Spinal cord (tissue), 10 donors: ENCODE measurements at places on chromosomes 4 and X.

- DNase-seq: no peak
Measured at GRCh38 chr4:182048871-182049270, 194.3 kb upstream of the TENM3 start.

GRCh38 chr4:70564033-70564432 is 28.0 kb upstream of the AMBN start:
- peak; percentile 27 for DNase-seq

DNA sequence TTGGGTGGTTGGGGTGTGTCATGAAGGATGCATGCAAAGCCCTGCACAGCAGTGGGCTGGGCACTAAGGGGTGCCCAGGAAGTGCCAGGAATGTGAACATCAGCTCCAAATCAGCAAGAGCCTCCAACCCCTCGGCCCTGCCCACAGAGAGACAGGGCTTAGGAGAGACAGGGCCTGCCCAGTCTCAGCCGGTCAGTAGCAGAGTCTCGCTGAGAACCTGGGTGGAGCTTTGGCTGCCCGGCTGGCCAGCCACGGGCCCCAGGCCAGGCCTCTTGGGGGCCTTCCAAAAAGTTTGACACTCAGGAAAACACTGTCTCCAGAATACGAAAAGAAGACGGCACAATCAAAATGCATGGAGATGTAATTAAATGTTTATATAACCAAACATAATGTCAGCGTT is 4.3 kb upstream of the MXD4 start:
- no peak for DNase-seq

DNA sequence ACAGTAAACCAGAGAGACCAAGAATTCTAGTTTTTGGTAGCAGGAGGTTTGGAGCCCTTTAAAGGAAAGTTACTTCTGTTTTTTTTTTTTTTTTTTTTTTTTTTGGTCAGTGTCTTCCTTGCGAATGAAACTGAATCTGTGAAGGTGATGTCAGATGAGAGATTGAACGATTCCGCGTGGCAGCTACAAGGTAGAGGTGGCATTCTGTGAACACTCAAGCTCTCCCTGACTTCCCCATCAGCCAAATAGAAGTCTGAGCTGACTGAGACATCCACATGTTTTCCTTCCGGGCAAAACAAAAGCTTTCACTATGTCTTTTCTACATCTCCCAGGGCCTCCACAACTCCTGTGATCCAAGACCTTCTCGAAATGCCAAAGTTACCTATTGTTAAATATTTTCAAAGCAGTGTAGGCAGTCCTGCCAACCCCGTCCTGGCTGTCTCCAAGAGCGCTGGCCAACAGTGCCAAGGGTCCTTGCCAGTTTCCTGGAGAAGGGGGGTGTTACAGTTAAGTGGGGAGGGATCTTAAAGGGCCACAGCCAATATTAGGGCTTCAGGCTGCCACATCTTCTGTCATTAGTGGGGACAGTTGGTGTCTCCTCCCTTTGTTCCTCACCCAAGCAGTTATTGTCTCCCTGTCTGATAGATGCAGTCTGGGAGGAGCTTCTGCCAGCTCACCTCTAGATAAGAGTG is 102.9 kb upstream of the SLC34A2 start:
- peak; percentile 53 for DNase-seq

DNA sequence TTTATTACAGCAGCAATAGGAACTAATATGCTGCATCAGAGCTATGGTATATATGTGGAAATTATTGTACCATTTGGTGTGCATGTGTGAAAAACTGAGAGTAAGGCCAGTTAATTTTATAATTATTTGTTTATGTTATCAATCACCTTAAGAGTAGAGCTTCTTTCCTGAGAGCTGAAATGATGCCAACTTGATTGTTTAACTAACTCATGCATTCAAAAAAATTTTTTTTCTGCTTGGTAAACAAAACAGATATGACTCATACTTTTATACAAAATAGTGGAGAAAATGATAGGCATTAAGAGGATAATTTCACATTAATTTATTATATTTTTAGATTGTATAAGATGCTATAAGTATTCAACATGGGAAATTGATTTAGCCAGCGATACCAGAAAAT is 622.7 kb downstream of the RAPGEF2 start:
- no peak for DNase-seq

GRCh38 chr4:57280481-57280880 is 170.3 kb upstream of the IGFBP7 start:
- no peak for DNase-seq

DNA sequence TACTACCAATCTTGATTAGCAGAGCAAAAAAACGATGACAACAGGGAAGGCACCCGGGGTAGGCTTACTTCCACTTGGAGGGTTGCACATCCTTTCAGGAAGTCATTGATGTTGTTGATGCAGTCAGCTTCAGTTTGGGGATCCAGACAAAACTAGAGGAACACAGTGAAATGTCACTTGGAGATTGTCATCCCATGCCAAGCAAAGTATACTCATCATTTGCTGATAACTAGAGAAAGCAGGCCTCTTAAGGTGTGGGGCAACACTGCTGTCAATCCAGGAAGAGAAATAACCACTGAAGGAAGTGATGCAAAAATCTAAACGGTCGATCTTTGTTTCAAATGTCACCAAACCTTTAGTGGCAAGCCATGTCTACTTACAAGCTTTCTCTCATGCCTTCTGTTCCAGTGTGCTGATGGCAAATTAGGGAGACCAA is 1.4 kb downstream of the ARHGEF6 start:
- no peak for DNase-seq

DNA sequence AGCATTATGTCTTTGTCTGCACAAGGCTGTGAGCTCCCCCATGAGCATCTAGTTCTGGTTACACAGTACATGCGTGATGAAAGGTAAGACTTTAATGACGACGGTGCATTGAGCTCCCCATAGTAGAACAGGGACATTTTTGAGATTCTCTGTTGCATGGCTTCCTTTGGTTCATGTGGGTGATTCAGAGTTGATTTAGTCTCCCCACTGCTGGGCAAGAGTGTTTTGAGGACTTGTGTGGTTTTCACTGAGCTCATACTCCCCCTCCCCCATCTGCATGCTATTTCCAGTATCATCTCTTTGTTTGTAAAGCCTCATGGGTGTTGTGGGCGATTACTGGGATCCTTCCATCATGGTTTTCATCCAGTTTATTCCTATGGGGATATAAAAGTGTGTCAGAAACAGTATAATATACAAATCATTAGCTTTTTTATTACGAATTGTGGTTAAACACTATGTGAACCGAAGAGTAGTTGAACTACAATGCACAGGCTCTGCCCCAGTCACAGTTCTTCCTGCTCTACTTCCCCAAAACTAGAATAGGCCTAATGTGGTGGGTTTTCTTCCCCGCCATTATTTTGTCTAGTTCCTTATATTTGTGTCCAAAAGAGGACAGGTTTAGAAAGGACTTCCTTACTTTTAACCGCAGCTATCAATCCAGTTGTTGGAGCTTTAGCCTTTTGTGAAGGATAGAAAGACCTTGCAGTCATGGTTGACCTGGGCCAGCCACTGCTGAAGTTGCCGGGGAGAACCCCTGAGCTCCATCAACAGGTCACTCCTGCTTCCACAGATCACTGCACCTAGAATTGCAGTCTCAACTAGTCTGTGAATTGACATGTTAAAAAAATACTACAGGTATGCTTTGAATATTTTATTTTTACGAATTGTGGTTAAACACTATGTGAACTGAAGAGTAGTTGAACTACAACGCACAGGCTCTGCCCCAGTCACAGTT is 30.4 kb downstream of the KIT start:
- DNase-seq: no peak

DNA sequence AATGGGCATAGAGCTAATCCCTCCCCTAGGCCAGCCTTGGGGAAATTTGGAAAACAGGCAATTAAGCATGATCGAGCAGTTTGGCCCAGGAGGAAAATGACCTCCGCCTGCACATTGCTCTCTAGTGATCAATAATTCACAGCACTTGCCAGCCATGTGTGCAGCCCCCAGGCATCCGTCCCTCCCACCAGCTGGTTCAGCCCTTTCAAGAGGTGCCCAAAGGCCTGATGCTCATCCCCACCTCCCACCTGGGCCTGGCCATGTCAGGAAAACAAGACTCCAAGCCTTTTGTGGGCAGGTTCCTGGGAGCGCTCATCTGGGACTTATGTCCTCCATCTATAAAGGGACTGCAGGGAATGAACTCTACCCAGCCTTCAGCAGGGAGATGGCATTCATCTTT is 17.5 kb upstream of the PPP2R2C start:
- no peak for DNase-seq

DNA sequence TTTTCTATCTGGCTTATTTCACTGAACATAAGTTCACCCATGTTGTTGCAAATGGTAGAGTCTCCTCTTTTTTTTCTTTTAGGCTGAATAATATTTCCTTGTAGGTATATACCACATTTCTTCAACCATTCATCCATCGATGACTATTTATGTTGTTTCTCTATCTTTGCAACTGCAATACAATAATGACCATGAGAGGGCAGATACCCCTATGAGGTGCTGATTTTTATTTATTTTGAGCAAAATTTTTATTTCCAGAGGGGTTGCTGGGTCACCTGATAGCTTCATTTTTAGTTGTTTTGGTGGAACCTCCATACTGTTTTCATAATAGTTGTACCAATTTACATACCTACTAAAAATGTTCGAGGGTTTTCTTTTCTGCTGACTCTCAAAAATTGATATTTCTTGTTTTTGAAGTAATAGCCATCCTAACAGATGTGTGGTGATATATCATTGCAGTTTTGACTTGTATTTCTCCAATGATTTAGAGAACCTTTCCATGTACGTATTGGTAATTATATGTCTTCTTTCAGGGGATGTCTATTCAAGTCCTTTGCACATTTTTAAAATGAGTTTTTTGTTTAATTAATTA is 1697.0 kb downstream of the PCDH7 start:
- no peak for DNase-seq

- peak; percentile 0 for DNase-seq
Measured at GRCh38 chrX:78693536-78693935, 34.4 kb upstream of the RTL3 start.

DNA sequence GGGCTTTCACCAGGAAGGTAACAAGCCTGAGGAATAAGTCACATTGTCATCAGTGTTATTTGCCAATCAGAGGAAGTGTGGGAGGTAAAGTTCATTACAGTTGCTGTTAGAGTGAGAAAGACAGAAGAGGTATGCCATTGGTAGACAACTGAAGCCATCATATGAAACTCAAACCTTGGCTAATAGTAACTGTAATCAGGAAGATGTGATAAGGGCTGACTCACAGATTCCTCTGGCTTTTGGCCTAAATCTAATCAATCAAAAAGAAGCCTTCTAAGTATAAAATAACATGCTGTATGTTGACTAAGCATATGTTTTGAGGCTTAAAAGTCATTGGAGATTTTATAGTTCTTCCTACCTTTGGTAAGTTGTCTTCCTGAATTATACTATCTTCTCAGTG is 242.8 kb downstream of the PCDH7 start:
- DNase-seq: no peak

DNA sequence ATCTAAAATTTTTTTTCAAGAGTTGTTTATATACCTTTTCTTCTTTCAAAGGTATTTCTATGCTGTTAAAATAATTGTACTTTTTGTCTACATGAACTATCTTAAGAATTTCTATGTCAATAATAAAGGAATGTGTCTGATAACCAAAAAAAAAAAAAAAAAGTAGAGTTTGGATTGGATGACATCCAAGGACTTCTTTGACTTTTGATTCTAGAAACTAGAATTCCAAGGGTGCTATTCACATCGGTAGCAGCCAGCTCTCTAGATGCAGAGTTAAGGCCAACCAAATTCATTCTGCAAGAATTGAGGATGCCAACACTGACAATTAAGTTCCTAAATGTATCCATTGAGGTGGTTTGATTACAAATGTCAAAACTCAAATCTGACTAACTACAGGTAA is 42.0 kb upstream of the PRKG2 start:
- DNase-seq: no peak
